ENCODE measurements at places on chromosomes 7 and 10. TPM values are rescaled to one million over a fixed set of nuclear protein-coding genes. Genes with fewer than 3 reads are reported as not detected.

ZNF679 gene
- total RNA-seq: not detected

GRCh38 chr7:131045526-131045925 lies 282.1 kb upstream of the MKLN1 start:
- H3K27me3 ChIP-seq: no peaks in the 10 kb centered on the region
- H3K36me3 ChIP-seq: peaks cover 26% of the 10 kb centered on the region
- H3K4me3 ChIP-seq: no peak overlapping the region
- DNase-seq: no peak

GRCh38 chr7:90574146-90574819 lies 21.8 kb upstream of the CDK14 start:
- H3K27ac ChIP-seq: no peak overlapping the region
- no peak for DNase-seq
- no peaks in the 10 kb centered on the region for H3K36me3 ChIP-seq
- H3K27me3 ChIP-seq: no peaks in the 10 kb centered on the region
- H3K4me1 ChIP-seq: no peaks in the 10 kb centered on the region
- H3K4me3 ChIP-seq: no peak overlapping the region

PPP1R3C gene
- total RNA-seq: 15.1 TPM

- H3K4me3 ChIP-seq: no peak overlapping the region
- DNase-seq: peak; percentile 30
- no peaks in the 10 kb centered on the region for H3K36me3 ChIP-seq
- H3K27me3 ChIP-seq: no peaks in the 10 kb centered on the region
- no peak overlapping the region for H3K27ac ChIP-seq
- no peaks in the 10 kb centered on the region for H3K4me1 ChIP-seq
Observed at GRCh38 chr10:130220251-130221185, 84.3 kb downstream of the GLRX3 start.

DNA sequence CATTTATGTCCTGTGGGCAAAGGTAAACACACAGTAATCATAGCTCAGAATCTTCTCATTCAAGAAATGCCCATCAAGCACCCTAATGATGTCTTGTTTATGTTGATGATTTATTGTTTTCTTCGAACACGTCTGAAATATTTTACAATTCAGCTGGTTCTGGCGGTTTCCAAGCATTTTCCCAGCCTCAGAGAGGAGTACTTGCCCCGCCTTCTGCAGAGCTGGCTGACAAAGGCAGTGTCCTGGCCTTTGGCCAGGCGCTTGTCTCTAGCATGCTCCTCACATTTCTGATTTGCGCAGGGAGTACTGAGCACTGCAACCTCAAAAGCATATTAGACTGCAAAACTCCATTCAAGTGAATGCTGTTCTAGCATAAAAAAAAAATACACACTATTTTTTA lies 314.2 kb upstream of the GNAI1 start:
- no peak overlapping the region for H3K4me3 ChIP-seq
- DNase-seq: no peak
- peaks cover 3% of the 10 kb centered on the region for H3K27me3 ChIP-seq
- H3K36me3 ChIP-seq: no peaks in the 10 kb centered on the region
